ENCODE measurements at places on chromosomes 11 and 22.
A peak's percentile ranks its signal among the peaks of the same experiment; 100 is the strongest.

DNA sequence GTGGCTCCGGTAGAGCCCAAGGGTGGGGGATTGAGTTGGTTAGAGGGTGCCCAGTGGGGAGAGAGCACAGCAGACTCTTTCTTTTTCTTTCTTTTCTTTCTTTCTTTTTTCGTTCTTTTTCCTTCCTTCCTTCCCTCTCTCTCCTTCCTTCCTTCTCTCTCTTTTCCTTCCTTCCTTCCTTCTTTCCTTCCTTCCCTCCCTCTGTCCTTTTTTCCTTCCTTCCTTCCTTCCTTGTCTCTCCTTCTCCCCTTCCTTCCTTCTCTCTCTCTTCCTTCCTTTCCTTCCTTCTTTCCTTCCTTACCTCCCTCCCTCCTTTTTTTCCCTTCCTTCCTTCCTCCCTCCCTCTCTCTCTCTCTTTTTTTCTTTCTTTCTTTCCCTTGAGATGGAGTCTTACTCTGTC is 4.8 kb upstream of the ALX4 start:
- no peak for DNase-seq

DNA sequence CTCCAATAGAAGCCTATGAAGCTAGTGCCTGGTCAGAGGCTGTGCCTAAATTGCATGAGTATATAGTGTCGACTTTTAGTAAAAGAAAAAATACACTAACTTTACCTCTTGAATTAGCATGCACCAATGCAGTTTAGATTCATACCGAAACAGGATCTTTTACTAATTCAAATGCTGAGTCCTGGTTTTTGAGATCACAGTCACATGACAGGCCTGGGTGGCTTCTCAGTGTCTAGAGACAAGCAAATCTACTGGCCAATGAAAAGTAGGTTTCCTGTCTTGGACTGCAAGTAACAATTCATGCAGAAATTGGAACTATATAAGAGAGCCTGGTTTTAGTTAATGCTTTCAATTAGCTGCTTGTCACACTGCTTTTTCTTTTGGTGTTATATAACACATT is 7.2 kb downstream of the ARHGEF12 start:
- no peak for DNase-seq

- DNase-seq: no peak
Observed at GRCh38 chr11:46896719-46897406, 21.5 kb downstream of the LRP4 start.

- no peak for DNase-seq
Observed at GRCh38 chr11:116467823-116468222, 305.0 kb downstream of the BUD13 start.

- DNase-seq: no peak
Observed at GRCh38 chr11:120226242-120226641, 13.7 kb upstream of the POU2F3 start.

DNA sequence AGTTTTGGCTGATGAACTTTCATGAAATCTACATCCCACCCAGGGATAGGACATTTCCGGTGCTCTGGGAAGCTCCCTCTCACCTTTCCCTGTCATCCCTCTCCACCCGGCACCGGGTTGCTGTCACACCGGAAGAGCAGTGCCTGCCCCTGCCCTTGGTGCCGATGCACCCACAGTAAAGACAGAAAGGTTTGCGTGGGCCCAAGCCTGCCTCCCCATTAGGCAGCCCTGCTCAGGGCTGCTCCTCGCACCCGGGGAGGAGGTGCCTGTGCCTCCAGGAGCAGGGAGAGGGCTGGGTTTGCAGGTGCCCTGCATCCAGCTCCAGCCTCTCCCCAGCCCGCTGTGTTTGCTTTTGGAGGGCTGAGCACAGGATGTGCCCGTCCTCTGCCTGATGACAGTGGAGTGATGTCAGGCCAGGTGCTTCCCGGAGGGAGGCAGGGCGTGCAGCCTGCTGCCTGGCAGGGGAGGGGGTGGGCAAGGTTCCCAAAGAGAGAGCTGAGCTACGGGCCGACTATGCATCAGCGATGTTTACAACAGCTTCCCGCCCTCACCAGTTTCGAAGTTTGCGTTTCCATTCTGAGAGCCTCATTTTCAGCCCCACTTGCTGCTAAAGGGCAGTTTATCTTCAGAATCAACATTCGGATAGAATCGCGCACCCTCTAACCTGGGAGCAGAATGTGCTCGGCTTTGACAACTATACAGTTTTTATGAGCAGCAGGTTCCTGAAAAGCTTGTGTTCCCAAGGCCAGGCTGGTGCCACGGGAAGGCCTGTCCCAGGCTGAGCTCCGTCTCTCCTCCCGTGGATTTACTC is 83.2 kb upstream of the CLDN5 start:
- no peak for DNase-seq

- DNase-seq: no peak
Observed at GRCh38 chr22:29663180-29663821, 56.5 kb upstream of the CABP7 start.

DNA sequence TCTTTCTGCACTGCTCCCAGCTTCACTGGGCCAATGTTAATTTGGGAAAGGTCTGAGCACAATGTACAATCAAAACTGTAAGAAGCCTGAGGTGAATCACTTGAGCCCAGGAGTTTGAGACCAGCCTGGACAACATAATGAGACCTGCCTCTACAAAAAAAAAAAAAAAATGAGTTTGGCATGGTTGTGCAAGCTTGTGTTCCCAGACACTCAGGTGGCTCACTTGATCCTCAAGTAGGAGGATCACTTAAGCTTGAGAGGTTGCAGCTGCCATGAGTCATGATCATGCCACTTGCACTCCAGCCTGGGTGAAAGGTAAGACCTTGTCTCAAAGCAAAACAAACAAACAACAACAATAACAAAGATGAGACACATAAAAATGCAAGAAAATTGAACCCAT is 38.6 kb upstream of the SC5D start:
- DNase-seq: no peak

- no peak for DNase-seq
Observed at GRCh38 chr11:130980071-130980862, 64.0 kb upstream of the SNX19 start.

DNA sequence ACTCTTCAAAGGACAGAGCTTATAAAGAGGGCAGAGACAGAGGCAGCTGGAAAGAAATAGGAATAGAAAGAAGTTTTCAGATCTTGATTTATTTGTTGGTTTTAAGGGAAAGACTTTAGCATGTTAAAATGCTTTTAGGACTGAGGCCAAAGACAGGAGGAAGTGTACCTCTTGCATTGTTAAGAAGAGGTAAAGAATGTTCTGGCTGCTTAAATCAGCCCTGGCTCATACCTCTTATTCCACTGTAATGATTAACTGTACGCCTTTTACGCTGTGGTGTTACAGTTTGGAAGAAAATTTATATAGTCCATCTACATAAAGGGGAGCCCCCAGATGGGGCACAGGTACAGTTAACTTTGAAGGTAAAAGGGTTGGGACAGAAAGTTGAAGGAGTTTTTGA is 10.1 kb upstream of the MPZL2 start:
- no peak for DNase-seq

GRCh38 chr22:35301372-35301874 is 1.7 kb downstream of the TOM1 start:
- no peak for DNase-seq

DNA sequence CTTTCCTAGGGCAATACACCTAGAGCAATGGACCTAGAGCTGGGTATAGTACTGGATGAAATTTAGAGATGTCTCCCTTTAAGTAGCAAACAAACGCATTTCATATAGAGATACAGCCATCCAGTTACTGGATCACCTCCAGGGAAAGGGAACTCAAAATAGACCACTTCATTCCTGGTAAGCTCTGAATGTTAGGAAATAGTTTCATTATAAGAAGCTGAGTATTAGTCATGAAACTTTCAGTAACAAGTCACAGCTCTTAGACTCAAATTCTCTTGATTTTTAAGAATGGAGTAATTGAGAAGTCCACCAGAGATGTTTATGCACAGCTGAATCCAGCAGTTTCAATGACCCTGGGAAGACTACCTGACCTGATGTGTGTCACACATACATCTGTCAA is 221.9 kb downstream of the FAM76B start:
- no peak for DNase-seq

DNA sequence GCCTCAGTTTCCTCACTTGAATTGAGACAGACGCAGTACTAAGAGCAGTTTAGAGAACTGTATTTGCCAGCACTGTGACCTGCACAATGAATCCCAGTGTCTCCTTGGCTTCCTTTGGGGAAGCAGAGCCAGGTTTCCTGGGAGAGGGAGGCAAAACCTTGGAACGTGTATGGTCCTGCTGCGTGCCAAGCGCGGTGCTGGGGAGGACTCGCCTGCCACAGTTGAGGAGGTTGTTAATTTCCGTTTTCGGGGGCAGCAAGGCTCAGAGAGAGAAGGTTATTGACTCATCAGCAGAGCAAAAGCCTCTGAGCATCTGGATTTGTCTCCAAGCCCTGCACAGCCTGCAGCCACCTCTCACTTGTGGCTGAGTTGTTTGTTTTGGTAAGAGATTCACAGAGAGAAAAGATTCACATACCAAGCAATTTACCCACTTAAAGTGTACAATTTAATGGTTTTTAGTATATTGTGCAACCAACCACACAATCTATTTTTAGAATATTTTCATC is 10.8 kb downstream of the SYT12 start:
- DNase-seq: peak; percentile 59

- no peak for DNase-seq
Observed at GRCh38 chr11:63549411-63549810, 12.8 kb downstream of the PLAAT4 start.

GRCh38 chr11:28961726-28962125 is 853.5 kb downstream of the METTL15 start:
- no peak for DNase-seq

DNA sequence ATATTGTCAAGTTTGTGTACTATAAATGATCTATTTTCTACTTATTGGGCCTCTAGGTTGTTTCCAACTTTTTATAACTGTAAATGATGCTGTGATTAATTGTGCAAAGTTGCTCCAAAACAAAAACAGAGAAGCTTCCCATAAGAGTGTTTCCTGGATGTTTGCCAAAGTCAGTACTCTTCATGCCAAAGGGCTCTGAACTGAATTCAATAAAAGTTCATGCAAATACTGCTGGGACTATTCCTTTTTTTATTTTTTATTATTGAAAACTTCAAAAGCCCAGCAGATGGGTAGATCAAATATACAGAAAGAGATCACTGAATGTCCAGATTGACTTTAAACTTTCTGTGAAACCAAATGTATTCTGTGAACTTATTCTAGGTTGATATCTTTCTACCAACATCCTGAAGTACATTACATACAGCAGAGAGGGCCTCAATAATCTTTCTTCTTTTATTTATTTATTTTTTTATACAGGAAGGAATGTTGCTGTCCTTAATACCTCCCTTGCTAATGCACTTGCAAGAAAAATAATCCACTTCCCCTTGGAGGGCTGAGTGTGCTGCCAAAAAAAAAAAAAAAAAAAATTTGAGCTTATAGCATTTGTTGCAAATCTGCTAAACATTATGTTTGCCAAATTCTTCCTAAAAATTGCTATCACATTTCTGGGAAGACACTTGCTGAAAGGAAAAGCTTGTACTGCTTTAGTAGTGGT is 53.0 kb downstream of the CTSC start:
- DNase-seq: no peak

DNA sequence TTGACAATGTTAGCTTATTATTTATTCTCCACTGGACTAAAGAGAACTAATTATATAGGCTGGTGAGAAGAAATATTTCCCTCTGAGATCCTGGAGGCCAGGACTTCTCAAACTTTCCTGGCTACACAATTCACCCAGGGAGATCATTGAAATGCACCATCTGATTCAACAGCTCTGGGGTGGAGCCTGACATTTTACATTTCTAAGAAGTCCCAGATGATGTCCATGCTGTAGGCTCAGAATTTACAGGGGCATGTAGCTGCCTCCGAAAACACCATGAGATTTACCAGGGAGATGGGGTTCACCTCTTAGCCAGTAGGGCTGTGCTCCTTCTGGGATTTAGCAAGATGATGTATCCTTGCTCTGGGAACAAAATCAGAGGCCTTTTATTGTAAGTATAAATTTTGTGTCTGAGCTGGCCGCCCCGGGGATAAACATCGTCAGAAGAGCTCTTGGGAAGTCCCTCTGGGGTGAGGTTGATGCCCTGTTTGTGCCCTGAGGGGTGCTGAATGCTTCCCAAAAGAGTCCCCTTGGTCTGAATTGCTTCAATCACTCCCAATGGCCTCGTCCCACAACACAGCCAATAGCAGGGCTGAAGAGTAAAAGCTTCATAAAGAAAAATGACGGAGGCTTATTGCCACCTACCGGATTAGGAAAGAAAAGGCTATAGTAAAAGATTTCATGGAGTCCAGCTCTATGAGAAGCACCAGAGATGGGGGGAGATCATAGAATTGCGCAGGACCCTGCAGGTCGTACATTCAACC is 33.4 kb upstream of the API5 start:
- no peak for DNase-seq

- DNase-seq: no peak
Observed at GRCh38 chr11:63532117-63532516, 4.5 kb upstream of the PLAAT4 start.

DNA sequence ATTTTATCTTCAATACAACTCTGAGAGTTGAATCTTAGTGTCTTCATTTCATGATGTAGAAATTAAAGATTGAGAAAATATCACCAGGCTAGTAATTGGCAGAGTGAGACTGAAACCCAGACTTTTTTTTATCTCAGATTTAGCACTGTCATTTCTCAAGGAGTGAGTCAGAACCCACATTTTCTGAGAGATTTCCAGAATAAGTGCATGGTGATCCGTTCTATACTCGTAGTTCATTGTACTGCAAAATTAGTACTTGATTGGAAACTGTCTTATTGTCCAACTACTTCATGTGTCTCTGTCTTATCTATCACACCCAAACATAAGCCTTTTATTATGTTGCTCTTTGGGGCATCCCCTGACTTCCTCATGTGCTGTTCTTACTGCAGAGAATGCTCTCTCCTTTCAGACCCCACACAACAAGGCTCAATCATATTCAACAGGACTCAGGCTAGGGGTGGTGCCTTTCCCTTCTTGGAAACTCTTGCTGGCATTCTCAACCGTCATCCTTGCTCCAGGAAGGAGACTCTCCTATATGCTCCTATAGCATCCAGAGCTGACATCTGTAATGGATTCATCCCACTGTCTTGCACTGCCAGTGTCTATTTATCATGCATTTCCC is 76.7 kb upstream of the BLID start:
- no peak for DNase-seq

DNA sequence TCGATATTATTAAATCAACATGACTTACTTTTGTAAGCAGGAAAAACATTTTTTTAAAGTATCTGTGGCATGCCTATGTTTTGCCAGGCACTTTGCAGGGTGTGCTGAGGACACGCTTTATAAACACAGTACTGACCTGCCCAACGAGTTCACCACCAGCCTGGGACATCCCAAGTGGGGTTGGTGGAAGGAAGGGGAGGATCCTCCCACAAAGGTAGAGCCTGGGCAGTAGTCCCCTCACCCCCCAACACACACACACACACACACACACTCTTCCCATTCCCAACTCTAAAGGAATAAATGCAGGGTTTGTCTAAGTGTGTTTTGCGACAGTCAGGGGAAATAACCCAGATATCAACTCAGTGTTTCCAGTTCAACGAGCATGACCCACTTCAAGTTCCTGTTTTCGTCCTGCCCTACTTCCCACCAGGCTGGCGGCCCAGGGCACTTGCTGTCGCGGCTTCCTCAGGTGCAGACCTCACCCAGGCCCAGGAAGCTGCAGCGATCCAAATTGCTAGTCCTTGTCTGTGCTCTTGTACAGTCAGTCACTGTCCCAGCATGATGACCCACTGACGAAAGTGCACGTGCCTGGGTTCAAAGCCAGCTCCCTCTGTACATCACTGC is 3.1 kb downstream of the CERK start:
- no peak for DNase-seq

GRCh38 chr22:19424186-19424500 is 7.4 kb downstream of the HIRA start:
- no peak for DNase-seq

- no peak for DNase-seq
Observed at GRCh38 chr22:31104869-31105268, 2.5 kb downstream of the SELENOM start.

- DNase-seq: no peak
Observed at GRCh38 chr11:132026746-132027145, 656.3 kb downstream of the NTM start.

All from NK-92 treated with Interleukin-12 subunit alpha and Interleukin-12 subunit beta, amount 100 ng/mL, for 24 hours (cell line).